SK-MEL-5 (cell line): ENCODE measurements at places on chromosomes 2 and 18. TPM values are rescaled to one million over a fixed set of nuclear protein-coding genes. Genes with fewer than 3 reads are reported as not detected.

DNA sequence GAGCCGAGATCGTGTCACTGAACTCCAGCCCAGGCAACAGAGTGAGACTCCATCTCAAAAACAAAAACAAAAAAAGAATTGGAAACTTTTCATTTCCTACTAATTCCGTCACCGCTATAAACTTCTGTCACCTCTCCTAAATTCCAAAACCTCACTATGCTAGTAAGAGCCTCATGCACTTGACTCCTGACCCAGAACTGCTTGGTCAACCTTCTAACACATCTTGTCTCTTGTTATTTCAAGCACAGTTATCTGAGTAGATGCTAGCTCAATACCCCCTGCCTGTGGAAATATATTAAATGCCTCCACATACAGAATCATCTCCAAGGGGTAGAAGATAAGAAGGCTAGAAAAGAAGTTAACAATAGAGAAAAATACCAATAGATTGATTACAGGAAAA is 703.3 kb downstream of the NRXN1 start:
- no peak for DNase-seq

DNA sequence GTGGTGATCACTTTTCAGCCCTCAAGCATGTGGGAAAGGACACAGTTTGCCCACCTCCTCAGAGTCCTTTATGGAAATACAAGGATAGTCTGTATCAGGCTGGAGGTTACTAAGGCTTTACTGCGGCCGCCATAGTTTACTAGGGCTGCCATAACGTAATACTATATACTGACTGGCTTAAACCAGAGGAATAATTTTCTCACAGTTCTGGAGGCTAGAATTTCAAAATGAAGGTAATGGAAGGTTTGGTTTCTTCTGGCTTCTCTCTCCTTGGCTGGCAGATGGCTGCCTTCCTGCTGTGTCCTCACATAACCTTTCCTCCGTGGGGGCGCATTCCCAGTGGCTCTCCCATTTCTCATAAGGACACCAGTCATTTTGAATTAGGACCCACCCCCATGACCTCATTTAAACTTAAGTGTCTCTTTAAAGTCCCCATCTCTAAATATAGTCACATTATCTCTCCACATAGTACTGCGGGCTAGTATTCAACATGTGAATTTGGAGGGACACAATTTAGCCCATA is 12.5 kb upstream of the ATIC start:
- DNase-seq = peak; percentile 15

The IL36RN gene
- total RNA-seq = not detected in 2 replicates

DNA sequence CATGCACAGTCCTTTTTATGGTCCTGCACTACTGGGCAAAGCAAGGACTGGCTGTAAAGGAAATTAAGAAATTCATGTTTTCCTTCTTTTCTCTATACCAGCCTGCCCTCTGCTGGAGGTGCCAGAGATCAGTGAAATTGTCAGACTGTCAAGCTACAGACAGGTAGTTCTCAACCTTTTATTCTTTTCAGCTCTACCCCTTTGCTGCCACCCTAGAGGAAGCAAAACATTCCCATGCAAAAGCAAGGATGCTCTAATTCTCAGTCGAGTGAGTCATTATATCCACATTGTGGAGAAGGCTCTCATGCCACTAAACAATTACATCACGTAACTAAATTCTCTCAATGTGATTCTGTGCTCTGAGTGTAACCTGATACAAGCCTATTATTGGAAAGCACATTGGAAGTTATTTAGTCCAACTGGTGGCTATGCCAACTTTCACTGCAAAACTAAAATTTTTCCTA is 25.0 kb upstream of the RAPGEF4 start:
- DNase-seq = peak; percentile 54

- DNase-seq = no peak
Measured at GRCh38 chr2:27118525-27119329, at the start of gene CGREF1. CGREF1 (minus strand) TSS chr2:27119128; CDS start chr2:27104366, 14,762 bp downstream.

GRCh38 chr18:41486575-41486974 is 468.5 kb upstream of the PIK3C3 start:
- DNase-seq = no peak

DNA sequence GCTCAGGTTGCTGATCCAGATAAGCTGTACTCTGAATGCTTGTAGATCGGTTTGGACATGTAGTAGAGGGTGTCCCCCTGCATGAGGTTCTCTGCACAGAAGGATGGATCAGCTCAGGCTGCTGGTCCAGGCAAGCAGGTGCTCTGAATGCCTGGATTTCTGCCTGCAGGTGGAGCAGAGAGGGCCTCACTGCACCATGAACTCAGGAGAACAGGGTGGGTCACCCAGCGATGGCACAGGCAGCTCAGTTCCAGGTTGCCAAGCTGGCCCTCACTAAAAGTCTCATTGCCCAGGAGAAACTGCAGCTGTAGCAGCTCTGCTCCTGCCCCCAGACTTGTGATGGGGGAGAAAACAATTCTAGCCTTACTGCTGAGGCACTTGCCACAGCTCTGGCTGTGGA is 491.8 kb downstream of the XIRP2 start:
- DNase-seq = no peak

DNA sequence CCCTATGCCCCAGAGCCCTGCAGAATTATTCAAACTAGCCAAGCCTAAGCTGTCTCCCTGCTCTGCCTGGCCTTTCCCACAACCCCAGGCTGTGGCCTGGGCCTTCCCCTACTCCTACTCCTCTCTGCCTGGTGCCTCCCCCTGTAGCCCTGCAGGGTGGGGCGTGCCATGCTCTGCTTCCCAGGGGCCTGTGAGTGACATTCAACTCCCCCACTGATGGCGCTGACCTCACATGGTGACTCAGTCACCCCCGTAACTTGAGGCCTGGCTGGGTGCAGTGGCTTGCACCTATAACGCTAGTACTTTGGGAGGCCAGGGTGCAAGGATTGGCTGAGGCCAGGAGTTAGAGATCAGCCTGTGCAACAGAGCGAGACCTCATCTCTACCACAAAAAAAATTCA is 60.6 kb downstream of the KIF1A start:
- no peak for DNase-seq

DNA sequence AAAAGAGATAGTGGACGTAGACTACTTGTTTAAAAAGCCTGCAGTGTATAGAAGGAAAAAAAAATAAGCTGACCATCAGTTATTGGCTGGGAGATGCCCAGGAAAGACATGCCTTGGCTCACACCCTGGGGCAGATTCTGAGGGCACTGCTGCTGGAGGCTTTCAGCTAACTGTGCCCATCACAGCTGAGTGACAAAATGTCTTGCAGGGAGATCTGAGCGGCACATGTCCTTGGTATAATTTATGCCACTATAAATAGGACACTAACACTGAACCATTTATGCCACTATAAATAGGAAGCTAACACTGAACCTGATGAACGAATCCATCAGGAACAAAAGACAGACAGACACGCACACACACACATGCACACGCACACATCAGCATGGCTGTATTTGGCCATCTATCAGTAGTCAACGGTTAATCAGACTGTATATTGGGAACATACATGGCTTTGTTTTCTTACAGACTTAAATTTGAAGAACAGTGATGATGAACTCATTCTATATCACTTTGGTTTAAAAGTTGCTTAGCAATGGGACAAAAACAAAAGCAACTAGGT is 68.2 kb upstream of the NOSTRIN start:
- DNase-seq = no peak

The DOK6 gene
- 0.24 and 2.4 TPM in 2 replicates for total RNA-seq

The TRIM54 gene
- not detected in 2 replicates for total RNA-seq

The IL36B gene
- total RNA-seq = not detected in 2 replicates

GRCh38 chr2:16744521-16744920 is 78.9 kb upstream of the CYRIA start:
- DNase-seq = no peak

DNA sequence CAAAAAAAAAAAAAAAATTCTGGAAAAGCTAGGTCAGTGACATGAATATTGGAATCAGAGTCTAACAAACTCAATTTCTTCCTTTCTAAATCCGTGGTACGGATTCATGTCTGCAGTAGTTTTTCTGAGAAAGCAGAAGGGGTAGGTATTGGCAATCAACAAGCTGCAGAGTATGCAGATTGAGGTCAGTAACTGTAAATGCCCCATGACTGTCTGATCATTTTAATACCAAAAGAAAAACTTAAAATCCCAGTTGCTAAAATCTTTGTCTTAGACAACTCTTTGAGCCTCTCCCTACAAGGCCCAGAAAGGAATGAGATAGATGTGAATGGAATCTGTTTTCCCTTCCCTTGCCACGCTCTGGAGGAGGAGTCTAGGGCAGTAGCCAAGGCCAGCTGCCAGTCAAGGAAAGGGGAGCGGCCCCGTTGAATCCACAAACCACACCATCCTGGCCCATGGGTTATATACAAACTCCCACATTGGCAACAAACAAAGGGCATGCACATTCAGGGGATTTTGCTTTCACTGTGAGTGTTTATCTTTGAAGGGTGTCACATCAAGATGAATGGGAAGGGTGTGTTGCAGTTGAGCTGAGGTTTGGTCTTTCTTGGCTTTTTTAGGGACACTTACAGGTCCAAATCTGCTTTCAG is 6.1 kb upstream of the CASP8 start:
- peak; percentile 46 for DNase-seq

The ABCA12 gene
- total RNA-seq = not detected in 2 replicates

The GREB1 gene
- 57.6 and 72.2 TPM in 2 replicates for total RNA-seq

DNA sequence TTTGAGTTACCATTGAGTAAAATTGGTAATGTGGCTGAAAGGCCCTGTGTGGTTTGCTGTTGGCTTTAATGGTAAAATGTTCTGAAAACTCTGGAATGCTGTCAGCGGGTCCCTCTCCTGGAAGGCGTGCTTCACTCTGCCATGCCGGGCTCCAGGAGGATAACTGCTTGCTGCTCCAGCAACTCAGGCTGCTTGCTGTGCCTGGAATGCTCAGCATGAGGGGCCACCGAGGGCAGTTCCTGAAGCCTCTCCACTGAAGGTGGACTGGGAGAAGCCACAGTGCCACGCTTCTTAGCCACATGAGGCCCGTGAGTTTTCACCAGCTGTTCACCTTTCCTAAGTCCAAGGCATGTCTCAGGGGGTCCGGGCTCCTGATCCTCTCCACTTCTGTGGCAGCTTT is 90.4 kb upstream of the FAM110C start:
- DNase-seq = no peak

DNA sequence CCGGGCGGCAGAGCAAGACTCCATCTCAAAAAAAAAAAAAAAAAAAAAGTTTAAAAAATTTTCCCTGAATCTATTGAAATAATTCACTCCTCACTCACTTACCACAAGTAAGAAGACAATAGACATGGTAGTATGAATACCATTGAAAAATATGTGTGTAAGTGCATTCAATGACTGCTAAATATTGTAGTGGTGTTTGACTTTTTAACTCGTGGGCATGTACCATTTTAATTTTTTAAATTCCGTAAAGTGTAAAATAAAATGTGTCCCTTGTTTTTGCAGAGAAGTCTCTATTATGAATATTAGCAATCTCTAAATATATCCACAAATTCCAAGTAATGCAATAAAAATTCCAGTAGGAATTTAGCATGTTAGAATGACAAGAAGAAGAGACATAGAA is 134.1 kb downstream of the COPS8 start:
- DNase-seq = no peak

GRCh38 chr2:226427538-226428307 is 371.9 kb downstream of the IRS1 start:
- DNase-seq = peak; percentile 36

The G6PC2 gene
- total RNA-seq = not detected in 2 replicates

DNA sequence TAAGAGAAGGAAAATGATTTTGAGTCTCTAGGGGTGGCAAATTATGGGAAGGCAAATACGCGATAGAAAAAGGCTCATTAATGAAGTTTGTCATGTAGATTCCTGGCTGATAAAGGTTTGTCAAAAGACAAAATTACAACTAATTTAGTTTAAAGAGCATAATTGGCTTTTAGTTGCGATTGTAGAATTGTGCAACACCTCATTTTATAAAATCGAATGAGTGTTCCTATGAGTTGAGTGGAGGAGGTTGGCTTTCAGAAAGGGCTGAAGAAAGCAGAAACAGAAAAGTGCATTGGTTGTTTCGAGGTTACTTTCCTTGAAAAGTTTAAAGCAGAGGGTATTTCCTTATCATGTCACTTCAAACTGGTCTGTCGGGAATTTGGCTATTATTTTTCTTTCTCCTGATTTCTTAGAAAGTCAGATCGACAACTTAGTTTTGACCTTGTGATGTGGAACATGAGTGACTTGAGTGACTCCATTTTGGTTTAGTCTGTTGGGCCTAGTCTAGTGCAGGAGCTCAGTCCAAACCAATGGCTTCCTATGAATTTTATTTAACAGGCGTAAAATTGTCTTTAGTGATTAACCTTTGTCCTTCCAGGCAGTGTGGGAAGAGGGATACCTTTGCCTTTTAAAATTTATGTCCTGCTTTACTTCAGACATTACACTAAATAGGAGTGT is 2.2 kb upstream of the PCYOX1 start:
- DNase-seq = no peak

DNA sequence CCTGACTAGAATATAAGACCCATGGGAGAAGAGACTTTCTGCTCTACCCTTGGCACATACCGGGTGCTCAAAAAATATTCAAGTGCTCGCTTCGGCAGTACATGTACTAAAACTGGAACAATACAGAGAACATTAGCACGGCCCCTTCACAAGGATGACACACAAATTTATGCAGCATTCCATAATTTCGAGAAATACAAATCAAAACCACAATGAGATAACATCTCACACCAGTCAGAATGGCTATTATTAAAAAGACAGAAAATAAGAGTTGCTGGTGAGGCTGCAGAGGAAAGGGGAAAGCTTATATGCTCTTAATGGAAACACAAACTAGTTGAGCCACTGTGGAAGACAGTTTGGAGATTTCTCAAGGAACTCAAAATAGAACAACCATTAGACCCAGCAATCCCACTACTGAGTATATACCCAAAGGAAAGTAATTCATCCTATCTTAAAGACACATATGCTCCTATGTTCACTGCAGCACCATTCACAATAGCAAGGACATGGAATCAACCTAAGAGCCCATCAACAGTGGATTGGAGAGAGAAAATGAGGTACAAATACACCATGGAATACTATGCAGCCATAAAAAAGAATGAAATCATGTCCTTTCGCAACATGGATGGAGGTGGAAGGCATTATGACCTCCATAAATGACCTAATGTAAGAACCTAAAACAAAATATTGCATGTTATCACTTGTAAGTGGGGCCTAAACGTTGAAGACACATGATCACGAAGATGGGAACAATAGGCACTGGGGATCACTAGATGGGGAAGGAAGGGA is 71.6 kb upstream of the CYP1B1 start:
- DNase-seq = no peak

The WDR43 gene
- total RNA-seq = 211 and 233 TPM in 2 replicates

The CEP192 gene
- total RNA-seq = 21.8 and 22.4 TPM in 2 replicates

The DHRS9 gene
- total RNA-seq = not detected in 2 replicates

The CAPG gene
- total RNA-seq = 11.3 and 21.8 TPM in 2 replicates

DNA sequence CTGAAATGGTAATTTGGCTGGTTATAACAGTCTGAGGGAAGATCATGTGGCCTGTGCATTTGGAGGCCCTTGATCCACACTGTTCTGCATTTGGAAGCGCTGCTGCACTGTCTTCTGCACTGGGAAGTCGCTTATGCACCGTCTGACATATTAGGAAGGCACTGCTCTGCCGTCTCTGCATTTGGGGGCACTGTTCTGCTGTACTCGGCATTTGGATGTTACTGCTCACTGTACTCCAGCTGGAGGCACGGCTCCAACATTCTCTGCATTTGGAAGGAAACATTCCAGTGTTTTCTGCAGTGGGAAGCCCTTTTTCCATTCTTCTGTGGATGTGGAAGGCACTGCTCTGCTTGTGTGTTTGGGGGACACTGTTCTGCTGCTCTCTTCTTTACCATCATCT is 9.6 kb upstream of the PROM2 start:
- no peak for DNase-seq
